ENCODE measurements at places on chromosomes 3 and 15.

- DNase-seq: no peak
Measured at GRCh38 chr15:25715536-25716413, 147.4 kb downstream of the ATP10A start.

GRCh38 chr3:141646760-141647561 lies 91.1 kb upstream of the RNF7 start:
- DNase-seq: peak; percentile 49

DNA sequence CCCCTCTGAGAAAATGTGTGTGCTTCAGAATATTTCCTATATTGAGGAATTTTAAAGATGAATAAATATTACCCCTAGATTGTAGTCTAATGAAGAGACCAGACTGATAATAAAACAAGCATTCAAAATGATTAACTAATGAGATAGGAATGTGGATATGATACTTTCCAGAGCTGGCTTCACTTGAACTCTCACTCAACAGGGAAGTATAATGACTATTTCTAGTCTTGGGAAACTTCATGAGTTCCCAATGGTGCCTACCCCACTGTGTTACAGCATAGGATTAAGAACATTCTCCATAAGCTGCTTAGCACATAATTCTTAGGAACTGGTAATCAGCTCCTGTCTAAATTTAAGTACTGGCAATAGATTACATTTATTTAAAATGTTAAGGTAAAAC lies 261.5 kb upstream of the ZNF385D start:
- peak; percentile 7 for DNase-seq

DNA sequence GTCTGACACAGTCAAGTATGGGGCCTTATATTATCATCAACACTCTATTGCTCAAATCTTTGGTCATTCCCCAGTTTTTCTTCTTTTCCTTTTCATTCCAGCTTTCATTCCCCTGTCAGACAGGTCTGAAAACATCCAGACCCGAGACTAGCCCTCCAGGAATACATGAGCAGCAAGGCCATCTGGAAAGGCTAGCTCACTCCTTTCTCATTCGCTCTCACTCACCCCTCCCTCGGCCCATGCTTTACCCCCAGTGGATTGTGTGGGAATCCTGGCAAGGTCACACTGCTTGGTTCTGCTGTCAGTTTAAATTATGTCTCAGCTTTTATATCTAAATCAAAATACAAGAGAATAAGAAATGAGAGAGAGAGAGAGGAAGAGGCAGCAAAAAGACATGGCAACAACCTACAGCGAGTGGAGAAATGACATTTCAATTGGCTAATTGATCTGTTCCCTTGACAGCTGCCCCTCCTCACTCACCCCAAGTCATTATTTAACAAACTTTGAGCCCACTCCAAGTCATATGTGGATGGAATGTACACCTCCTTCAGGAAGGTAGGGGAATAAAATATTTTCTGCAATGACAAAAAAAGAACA lies 962.2 kb downstream of the TUSC7 start:
- peak; percentile 37 for DNase-seq

DNA sequence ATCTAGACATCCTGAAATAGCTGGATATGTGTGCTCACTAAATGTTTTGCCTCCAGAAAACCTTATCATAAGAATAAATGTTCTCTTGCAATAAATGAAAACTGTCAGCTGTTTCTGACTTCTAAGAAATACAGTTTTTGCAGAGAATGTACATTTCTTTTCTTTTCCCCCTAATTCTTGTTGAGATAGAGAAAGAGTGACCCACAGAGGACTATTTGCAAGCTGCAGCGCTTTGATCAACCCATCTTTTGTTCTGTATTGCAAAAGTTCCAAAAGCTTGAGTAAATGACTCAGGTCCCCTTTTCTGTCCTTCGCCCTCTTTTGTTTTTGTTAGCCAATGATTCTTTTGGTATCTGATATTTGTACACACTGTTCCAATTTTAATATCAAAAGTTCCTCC lies 141.9 kb downstream of the BBX start:
- no peak for DNase-seq

GRCh38 chr3:12188681-12189287 lies 30.1 kb upstream of the TIMP4 start:
- DNase-seq: no peak

DNA sequence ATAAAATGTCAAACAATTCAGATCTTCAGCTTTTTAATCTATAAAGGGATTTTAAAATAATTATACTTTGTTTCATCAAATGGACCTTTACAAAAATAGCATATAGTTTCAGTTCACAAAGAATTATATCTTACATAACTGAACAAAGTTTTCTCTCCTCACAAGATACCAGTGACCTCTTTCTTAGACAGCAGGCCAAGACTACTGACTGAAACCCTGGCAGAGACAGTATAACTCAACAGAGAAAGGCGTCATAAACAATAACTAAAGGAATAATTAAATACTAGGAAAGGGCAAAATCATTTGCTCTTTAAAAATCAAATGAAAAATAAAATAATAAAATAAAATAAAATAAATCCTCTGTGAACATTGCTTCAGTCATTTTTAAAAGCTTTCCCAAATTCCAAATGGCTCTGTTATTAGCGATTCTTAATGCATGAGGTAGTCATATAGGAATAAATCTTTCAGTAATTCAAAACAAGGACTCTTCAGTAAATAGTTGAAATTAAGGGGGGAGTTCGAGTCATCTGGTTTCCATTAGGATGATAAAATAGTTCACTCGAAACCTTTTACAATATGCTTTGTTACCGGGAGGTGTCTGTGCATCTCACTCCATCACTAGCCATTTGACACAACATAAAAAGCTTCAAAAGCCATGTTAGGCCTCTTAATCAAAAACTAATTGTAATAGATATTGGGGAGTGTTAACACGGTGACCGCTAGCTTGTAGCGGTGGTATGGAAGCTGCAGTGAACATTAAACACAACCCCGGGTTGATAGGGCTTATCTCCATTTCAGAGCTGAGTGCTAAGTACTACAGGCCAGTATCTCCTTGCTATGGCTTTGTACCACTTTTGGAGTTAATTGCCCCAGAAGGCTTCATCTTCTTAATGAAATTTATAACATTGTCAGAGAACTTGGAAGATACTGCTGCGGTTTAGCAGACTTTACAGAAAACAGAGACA lies 142.9 kb upstream of the NR2F2 start:
- peak; percentile 36 for DNase-seq

GRCh38 chr3:189260556-189261493 lies 89.1 kb downstream of the TPRG1 start:
- peak; percentile 50 for DNase-seq

GRCh38 chr3:55584716-55585368 lies 97.7 kb upstream of the WNT5A start:
- DNase-seq: no peak

- no peak for DNase-seq
Measured at GRCh38 chr3:45275006-45275704, 49.1 kb upstream of the TMEM158 start.
